Activated T-cell treated with anti-CD3 and anti-CD28 coated beads, Interleukin-2, amount 50 U/mL, for 1 hour (primary cell): ENCODE measurements at places on chromosomes 5 and 9.

DNA sequence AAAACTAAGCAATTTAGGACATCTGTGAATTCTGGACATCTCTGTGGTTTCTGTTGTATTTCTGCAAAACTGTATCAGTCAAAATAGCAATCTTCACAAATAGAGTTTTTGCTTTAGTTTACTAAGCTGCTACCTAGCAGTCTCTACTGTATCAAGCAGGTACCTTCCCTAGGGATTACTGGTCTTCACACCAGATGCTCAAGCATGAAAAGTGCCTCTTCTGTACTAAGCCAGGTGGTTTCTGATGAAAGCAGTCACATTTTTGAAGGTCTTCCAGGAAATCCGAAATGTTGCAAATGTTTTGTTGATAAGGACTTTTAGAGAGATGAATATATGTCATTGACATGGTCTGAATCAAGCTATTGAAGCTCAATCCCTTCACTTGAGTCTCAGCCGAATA lies 540.0 kb downstream of the KCTD16 start:
- no peak for DNase-seq

DNA sequence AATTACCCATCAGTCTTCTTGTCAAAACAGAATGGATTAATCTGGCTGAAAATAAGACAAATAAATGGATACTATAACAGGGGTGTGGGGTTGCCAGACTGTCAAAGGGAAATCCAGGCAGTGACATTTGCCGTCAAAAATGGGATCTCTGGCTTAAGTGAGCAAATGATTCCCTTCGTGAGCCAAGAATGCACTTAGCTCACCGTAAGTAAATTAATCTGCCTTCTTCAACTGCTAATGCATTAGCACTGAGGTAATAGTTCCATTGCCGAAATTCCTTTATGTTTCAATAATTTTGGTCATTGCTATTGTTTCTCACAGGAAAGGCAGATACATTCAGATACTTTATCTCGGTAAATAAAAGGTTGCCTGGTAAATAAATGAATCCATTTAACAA lies 377.8 kb downstream of the KIAA0825 start:
- DNase-seq = no peak

- no peak for DNase-seq
Observed at GRCh38 chr5:135494196-135494595, 41.6 kb downstream of the NEUROG1 start.

- DNase-seq = no peak
Observed at GRCh38 chr5:129547137-129547536, 87.0 kb downstream of the ADAMTS19 start.

DNA sequence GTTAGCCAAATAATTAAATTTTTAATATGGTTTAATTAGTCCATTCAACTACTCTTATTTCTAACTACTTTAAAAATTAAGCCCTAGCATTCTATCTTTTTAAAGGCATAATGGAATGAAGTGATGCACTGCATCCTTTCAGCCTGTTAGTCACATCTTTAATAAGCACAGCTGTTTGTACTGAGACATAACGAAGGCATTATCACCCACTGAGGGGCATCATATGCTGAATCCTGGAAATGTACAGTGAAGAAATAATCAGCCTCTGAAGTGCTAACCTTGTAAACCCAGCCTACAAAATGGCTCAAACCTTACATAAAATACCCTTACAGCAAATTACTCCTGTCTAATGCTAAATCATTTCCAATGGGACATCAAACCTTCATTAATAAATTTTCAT lies 33.1 kb downstream of the EPB41L4A start:
- DNase-seq = no peak

DNA sequence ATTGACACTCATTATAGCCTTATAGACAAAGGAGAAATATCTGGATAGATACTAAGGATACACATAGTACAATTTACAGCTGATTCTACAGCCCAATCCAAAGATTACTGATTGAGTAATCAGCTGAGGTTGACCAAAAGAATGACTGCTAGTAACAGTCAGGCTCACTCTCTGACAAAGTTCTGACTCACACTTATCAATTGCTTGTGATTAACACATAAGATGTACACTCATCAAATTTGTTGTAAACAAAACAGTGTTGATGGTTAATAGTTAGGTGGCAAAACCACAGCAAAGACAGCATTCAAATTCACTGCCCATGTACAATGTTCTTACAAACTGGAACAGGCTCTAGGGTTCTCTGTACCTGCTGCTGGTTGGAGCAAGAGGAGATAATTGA lies 422.7 kb downstream of the TLE1 start:
- DNase-seq = no peak

- DNase-seq = no peak
Observed at GRCh38 chr9:115604831-115605483, 487.0 kb upstream of the TNC start.
